Left hindlimb (tissue), 1 donor: ENCODE measurements at places on chromosomes 12 and 14.

DNA sequence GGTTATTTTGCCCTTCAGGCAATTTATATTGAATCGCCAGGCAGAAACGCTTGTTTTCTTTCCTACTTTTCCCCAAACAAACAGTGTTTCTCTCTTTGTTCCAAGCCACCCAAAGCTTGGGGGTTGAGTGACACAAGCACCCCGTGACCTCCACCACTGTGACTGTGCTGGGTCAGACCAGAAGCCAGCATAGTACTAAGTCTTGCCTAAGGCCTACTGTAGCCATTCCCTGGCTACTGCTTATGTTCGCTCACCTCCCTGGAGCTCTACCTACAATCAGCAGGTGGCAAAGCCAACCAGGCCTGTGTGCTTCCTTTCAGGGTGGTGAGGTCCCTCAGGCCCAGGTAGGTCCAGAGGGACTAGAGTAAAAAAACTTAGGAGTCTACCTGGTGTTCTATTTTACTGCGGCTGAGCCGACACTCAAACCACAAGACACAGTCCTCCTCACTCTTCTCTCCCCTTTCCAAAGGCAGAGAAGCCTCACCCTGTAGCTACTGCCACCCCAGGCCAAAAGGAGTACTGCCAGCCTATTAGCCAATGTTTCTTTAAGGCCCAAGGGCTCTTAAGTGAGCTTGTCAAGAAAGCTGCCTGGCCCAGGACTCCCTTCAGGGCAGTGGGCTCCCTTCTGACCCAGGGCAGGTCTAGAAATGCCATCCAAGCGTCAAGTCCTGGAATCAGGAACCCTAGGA, 411.8 kb upstream of the MIS18BP1 start:
- DNase-seq = no peak

DNA sequence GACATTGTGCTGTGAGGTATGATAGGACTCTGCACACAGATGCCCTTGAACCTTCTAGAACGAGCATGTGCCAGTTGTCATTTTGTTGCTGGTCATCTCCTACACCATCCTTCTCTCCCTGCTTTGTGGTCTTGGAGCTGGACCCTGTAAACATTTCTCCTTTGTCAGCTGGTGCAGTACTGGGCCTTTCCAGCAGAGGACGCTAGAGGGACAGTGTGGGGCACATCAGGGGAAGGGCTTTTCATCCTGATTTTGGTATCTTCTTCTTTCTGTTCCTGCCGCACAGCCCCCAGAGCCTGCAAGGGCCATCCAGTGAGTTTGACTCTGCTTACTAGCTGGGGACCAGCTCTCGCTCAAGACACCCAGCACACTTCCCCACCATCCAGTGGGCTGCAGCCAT, 484.6 kb downstream of the AACS start:
- DNase-seq = no peak

DNA sequence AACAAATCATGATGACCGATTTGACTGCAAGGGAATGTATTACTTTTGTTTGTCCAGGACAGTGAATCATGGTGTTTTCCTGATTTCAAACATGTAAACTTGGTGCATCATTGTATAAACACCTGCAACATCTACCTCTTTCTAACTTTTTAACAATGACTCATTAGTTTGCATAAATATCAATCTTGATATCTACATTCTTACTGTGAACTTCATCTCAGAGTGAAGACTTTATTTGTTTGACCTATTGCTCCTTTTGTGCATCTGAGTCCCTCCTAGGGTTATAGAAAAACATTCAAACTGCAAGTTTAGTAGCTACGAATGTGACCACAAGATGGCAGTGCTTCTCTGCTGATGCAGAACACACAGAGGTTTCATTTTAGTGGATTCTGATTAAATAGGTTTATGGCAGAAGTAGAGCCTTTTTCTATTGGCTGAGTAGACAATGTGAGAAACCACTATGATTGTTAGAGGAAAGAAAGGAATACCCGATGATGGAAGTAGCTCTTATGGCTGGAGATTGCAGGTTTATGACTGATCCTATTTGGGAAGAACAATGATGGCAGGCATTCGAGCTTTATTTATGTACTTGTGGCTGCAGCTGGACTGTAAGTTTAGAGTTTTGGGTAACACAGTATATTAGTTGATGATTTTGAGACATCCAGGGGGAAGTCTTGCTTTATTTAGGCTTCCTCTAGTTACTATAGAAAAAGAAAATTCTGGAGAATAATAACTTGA, 244.2 kb upstream of the OR4E1 start:
- no peak for DNase-seq

GRCh38 chr12:65300679-65301349, 22.3 kb downstream of the MSRB3 start:
- DNase-seq = no peak

DNA sequence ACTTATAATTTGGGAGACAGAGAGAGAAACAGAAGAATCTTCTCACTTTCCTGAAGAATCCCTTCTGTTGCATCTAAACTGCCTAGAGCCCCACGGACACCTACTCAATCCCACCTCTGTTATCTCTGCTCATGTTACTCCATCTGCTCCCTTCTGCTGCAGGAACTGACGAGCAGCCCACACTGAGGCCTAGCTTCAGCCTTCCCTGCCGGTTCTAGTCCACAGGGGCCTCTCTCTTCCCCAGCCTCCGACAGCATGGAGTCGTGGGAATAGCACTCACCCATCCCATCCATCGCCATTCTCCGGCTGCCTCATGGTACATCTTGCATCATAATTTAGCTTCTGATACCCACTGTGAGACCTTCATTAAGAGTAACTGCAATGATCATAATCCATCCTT, 4.0 kb downstream of the RAB15 start:
- DNase-seq = no peak

DNA sequence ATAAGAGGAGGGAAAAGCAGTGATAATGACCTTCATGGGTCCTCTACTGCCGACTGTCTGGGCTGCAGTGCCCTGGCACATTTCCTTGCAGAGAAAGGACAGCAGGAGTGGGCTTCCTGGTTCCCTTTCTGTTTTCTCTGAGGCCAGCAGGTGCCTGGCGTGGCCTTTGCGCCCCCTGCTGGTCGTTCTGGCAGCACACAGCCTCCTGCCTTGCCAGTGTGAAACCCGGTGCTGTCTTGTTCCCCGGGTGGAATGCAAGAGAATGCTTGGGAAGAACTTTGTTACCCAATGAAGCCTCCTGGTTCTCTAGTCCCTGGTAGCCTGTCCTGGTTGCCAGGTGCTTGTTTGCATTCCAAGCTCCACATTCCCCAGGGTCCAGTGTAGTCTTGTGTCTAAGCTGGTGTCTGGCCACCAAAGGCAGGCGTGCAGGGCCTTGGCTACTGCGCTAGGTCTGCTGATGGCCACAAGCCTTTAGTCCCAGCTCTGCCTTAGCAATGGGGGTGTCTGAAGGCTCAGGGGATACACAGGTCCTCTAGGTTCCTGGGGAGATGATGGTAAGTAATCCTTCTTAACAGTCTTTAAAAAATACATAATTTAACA, 1392.4 kb upstream of the TMEM132C start:
- DNase-seq = peak; percentile 40

- DNase-seq = no peak
These were observed 63.2 kb upstream of the PTPRR start for GRCh38 chr12:70983692-70984091.

DNA sequence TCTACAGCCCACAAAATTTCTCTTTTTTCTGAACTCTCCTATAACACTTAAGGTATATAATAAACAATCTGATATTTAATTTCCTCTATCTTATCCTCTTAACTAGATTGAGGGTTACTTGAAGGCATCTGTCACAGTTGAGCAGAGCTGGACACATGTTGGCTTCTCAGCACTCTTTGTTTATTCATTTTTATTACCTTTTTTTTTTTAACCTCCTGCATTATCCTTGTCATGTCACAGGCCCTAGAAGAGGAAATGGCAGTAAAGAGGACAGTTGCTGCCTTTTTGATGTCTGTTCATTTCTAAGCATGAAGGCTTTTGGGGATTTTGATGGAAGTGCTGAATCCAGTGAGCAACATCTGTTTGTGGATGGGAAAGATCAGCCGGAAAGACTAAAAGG, 32.5 kb upstream of the EVL start:
- no peak for DNase-seq

DNA sequence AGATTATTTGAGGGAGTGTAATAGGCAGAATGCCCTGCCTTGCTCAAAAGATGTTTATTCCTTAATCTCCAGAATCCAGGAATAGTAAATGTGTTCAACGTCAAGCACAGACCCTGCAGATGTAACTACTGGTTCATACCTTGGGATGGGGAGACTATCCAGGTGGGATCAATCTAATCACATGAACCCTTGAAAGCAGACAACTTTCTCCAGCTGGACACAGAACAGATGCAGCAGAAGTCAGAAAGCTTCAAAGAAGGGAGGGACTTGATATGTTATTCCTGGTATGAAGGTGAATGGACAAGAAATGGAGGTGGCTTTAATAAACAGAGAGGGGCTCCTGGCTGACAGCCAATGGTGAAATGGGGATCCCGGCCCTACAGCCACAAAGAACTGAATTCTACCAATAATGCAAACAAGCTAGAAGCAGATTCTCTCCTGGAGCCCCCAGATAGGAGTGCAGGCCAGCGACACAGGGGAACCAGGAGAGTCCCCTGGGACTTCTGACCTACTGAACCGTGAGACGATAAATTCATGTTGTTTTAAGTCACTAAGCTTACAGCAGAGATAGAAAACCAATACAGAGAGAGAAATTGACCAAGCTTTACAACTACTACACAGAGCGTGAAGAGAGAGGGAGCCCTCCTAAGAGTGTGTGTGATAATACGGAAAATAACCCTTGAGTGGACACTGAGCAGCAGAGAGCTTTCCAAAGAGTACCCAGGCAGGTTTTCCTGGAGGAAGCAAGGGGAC, 133.5 kb upstream of the TMEM132C start:
- DNase-seq = no peak
